ENCODE measurements at places on chromosomes 2 and 18.

DNA sequence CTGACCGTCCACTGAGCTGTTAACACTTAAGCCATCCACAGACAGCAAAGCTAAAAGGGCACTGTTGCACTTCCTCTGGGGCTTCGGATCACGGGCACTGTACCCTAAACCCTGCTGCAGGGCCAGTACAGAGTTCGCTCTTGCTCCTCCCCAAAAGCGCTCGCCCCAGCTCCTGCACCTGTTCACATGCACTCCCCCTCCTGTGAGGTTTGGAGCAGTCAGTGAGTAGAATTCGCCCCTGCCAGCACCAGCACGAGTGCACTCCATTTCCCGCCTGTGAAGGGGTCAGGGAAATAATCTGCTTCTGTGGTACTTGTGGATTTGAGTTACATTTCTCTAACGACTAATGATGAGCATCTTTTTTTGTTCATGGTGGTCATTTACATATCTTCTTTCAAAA is 158.8 kb downstream of the PTPRM start:
- DNase-seq: no peak

GRCh38 chr2:12750166-12750905 is 33.6 kb downstream of the TRIB2 start:
- DNase-seq: no peak

GRCh38 chr18:11581286-11581685 is 28.1 kb upstream of the SLC35G4 start:
- no peak for DNase-seq

DNA sequence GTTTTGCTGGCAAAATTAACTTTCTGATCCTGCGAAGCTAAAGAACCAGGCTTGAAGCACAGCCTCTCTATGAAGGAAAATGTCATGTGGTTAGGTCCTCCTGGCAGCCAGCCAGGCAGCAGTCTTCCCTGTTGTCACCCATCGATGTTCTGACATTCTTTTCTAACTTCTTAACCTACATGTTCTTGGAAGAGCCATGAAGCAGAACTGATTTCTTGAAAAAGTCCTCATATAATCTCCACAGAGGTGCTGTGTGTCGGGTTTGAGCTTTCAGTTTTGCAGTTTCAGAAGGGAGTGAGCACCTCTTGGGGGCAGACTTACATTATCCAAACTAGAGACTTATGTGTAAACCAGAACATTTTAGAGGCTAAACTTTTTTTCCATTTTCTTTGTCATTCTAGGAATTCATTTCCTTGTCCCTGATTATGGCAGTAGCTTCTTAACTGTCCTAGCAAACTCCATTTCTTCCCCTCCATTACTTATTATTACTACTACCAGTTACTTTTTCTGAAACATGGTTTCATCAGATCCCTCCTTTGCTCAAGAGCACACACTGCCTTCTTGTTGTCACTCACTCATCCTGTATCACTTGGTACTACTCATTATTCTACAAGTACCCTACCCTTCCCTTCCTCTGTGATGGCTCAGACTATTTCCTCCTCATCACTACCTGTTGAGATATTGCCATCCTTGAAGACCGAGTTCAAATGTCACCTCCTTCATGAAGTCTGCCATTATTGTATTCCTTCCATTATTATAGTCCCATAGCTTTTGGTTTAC is 31.1 kb downstream of the DOK1 start:
- DNase-seq: peak; percentile 2

DNA sequence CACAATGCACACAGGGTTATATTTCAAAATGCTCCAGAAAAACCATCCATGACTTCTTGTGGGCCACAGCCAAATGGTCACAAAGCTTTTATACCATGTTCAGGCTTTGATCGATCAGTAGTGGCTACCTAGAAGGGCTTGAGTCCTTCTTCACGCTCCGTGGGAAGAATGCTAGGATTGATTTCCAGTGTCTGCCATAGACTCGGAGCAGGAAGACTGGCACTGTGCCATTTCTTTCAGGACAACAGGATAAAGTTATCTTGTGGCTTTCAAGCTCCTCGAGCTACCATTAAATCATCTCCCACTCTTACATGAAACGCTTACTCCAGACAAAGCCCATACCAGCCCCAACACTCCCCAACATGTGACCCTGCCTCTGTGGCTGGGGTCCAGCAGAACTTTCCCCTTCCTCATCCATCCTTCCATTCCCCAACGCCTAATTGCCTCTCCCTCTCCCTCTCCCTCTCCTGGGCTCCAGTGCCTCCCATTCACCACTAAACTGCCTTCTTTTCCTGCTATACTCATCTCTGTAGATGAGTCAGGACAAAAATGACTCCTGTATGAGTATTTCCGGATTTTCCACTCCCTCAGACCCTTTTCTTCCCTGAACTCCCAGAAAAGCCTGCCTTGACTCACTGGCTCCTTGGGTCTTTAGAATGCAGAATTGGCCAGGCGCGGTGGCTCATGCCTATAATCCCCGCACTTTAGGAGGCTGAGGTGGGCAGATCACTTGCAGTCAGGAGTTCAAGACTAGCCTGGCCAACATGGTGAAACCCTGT is 40.9 kb downstream of the ADD2 start:
- DNase-seq: no peak

DNA sequence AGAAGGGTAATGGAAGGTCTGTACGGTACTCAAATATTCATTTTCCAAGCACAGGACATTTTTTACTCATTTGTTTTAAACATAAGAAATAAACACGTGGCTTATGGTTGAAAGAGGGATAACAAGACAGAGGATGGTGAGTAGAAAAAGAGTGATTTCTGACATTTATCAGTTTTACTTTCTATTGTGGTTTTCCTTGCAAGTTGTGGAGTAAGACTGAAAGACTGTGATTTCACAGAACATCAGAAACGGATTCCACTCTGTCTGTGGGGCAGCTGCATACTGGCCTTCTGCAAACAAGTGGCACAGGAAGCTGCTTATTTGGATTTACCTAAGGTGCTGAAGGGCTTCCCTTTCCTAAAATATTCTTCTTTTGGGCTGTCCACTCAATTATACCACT is 122.2 kb upstream of the ITGB6 start:
- no peak for DNase-seq

Data from stimulated activated CD4-positive, alpha-beta T cell treated with anti-CD3 and anti-CD28 coated beads, Interleukin-2, amount 100 ng/mL, for 4 hours (primary cell).